ENCODE measurements at places on chromosomes 12 and 14.

- no peak for DNase-seq
These were observed 338.4 kb downstream of the ADAMTS20 start for GRCh38 chr12:43213608-43214007.

DNA sequence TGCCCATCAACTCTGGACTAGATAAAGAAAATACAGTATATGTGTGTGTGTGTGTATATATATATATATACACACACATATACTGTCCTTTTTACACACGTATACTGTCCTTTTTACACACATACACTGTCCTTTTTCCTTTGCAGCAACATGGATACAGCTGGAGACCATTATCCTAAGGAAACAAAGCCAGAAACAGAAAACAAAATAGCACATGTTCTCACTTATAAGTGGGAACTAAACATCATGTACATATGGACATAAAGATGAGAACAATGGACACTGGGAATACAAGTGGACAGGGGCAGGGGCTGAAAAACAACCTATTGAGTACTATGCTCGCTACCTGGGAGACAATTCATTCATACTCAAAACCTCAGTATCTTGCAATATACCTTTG is 23.7 kb downstream of the VDR start:
- no peak for DNase-seq

DNA sequence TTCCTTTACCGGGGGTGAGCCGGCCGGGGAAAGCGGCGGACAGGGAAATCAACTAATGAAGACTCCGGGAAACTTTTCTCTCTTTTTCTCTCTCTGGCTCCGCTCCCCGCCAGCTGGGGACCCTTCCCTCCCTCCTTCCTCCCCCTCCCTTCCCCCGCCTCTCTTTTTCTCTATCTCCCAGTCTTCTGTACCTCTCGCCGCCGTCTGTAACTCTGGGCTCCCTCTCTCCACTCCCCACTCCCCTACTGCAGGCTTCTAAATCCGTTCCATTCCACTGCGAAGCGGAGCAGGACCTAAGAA is 6.9 kb upstream of the HOXC11 start:
- no peak for DNase-seq

GRCh38 chr14:40386433-40386832 is 954.2 kb upstream of the FBXO33 start:
- DNase-seq: no peak

- DNase-seq: no peak
These were observed 25.1 kb downstream of the KRT80 start for GRCh38 chr12:52166672-52167071.

DNA sequence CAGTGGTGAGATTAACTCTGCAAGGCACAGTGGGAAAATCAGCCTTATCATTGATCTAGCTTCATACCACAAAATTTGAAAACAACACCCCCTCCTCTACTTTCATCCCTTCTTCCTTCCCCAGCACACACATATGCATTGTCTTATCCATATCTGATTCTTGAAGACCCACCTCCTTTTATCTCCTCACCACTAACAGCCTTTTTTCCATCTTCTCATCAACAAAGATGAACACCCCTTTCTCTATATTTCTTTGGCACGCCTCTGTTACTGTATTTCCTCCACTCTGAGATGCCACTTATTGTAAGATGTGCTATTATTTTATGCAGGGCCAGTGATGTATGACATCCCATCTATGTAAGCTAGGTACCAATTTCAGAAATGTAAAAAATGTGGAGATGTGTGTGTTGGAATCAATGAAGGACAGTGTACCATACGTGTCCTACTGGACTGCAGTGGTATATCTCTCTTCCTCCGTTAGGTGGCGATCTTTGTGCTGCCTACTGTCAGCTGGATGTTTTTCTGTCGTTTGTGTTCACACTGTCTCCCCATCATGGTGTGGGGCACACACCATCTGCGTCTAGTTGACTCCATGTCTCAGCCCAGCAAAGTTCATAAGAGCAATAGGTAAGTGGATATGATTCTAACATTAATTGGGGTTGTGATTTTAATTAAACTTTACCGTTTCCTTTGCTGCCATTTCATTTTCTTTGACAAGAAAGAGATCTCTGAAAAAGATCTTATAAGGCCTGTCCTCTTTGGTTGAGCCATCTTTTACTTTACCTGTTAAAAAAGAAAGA is 24.0 kb downstream of the CCDC38 start:
- DNase-seq: no peak

- no peak for DNase-seq
These were observed 74.8 kb downstream of the LGMN start for GRCh38 chr14:92673601-92674150.

DNA sequence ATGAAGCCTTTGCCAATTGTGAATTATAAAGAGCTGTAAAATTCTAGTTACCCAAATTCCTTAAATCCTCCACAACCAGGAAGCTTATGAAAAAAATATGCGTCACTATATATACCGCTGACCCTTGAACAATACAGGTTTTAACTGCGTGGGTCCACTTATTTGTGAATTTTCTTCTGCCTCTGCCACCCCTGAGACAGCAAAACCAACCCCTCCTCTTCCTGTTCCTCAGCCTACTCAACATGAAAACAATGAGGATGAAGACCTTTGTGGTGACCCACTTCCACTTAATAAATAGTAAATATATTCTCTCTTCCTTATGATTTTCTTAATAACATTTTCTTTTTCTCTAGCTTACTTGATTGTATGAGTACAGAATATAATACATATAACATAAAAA is 42.2 kb downstream of the CMKLR1 start:
- DNase-seq: no peak

DNA sequence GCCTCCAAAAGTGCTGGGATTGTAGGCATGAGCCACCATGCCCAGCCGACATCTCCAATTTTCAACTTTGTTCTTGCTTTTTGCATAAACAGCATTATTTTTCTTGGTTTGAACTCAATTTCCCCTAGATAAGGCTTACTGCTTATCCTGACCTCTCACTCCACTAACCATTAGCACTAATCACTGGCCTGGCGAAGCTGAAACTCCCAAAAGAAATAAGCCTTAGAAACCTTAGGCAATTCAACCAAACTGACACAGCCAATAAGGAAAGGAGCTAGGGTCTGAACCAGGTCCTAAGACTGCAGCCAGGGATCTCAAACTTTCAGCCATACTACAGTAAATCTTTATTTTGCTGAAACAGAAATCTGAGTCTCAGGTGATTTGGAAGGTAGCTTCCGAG is 448.0 kb downstream of the RMST start:
- DNase-seq: no peak

DNA sequence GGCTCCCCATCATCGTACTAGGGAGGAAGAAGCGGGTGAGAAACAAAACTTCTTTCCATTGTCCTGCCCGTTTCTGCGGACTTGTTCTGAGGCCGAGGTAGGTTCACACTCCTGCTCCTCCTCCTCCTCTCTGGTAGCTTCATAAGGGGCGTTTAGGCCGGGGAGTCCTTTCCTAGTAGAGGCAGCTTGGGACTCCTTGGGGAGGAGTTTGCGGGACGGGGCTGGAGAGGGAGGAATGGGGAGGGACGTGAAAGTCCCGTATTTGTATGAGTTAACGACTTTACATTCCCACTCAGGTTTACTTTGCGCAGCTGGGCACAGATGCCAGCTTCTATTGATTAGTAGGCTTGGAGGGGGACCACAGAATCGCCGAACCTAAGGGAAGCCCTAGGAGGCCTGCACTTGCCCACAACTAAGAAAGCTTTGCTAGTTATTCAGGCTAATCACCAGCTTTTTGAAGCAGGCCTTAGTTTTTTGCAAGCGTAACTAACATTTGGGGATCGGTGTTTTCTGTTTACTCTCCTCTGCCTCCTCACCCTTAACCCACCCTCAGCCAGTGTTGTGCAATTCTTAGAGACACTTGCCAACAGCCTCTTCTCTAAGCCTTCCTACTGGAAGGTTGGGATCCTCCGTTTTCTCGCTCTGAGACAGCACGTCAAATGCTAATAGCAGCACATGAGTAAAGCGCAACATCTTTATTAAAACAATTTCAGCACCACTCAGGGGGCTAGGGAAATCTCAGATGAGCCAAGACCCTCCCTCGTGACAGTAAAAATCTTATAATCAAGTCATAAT is 499 bp downstream of the RNASE4 start:
- DNase-seq: peak; percentile 63

- no peak for DNase-seq
These were observed 568.9 kb downstream of the SOX5 start for GRCh38 chr12:23380419-23381100.

DNA sequence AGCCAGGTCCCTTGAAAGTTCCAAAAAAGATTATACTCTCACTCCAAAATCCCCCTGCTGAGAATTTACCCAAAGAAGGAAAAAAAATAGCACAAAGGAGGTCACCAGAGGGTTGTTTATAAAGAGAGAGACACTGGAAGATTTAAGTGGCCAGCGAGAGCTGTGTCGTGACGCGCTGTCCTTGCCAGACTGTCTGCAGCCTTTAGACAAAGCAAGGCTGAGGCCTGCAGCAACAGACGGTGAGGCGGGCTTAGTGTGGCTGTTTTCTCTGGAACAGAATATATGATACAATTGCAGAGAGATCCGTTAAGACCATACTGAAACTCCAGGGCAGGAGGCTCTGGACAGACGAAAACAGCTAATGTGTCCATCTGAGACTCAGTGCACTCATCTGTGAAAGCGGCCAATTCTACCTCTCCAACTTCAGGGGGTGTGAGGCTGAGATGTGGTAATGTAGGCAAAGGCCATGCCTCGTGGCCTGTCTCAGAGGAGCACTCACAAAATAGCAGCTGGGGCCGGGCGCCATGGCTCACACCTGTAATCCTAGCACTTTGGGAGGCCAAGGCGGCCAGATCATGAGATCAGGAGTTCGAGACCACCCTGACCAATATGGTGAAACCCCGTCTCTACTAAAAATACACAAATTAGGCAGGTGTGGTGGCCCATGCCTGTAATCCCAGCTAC is 36.2 kb downstream of the ANAPC7 start:
- DNase-seq: no peak

DNA sequence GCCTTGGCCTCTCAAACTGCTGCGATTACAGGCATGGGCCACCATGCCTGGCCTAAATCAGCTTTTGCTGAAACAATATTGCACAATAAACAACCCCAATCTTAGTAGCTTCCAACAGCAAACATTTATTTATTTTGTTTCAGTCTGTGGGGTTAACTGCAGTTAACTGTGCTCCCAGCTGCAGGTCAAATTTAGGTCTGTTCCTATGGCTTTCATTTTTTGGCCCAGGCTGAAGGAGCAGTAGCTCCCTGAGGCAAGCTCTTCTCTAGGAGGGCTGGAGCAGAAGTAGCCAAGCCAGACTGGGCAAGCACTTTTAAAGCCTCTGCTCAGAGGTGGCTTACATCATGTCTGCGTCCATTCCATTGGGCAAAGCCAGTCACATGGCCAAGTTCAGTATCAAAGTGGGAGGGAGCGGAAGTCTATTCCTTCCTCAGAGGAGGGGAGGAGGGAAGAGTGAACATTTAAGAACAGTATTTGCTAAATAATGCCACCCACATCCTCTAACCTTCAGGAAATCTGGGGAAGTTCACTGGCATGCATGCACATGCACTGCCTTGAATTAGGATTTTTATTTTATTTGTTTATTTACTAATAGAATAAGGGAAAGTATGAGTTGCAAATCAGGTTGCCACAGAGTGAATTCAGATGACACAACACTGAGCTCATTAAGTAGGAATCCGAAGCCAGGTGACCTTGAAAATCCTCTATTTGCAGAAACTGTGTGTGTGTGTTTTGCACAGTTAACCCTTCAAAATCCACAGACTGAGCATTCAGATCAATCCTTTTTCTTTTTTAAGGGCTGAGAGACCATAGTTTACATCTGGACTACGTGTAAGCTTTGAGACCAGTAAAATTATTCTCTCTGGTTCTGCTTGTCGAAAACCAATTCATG is 122.0 kb upstream of the SEL1L start:
- DNase-seq: no peak

DNA sequence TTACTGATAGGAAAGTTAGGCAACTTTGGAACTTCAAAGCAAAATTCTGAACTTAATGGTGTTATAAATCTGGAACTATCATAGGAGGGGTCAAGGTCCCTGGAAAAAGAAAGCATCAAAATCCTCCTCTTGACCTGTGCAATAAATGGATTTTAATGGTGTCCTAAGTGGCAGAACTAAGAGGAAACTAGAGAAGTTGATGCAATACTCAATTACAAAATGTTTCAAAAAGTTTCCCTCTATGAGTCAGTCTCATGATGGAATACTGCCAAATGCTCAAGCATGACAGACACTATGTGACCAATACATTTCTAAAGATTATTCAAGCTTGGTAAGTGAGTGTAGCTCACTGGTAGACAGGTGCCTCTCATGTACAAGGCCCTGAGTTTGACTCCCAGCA is 47.7 kb upstream of the ERGIC2 start:
- no peak for DNase-seq

GRCh38 chr14:92563765-92564285 is 50.2 kb downstream of the RIN3 start:
- no peak for DNase-seq

GRCh38 chr14:90396341-90397339 is at the start of gene CALM1:
TSS of gene CALM1 (plus strand) at chr14:90397029. CDS start at chr14:90397231, 202 bp downstream.
- DNase-seq: peak; percentile 85

DNA sequence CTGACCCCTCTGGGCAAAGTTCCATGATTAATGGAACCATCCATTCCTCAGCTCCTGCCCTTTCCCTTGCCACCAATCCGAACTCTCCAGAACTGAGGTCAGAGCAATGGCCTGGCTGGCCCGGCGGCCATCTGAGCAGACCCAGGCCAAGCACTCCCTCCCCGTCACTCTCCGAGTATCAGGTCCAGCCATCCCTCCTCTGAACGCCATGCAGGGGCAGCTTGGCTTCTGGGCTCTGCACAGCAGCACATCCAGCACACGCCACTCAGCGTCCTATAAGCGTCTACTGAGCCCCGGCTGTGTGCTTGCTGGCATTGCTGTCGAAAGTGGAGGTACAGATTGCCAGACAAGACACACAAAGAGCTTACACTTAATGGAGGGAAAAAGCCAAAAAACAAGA is 34.3 kb upstream of the VWF start:
- DNase-seq: no peak

Data from substantia nigra (tissue), 51 donors.